ENCODE measurements at places on chromosomes 1 and 21.

- DNase-seq: no peak
These were observed 7.5 kb upstream of the LAPTM5 start for GRCh38 chr1:30764939-30765555.

GRCh38 chr1:55214934-55215193, 300 bp downstream of the USP24 start:
- no peak for DNase-seq

- DNase-seq: no peak
These were observed 60.6 kb downstream of the UCK2 start for GRCh38 chr1:165887877-165888551.

- no peak for DNase-seq
These were observed 161.7 kb downstream of the PBX1 start for GRCh38 chr1:164720440-164721227.

DNA sequence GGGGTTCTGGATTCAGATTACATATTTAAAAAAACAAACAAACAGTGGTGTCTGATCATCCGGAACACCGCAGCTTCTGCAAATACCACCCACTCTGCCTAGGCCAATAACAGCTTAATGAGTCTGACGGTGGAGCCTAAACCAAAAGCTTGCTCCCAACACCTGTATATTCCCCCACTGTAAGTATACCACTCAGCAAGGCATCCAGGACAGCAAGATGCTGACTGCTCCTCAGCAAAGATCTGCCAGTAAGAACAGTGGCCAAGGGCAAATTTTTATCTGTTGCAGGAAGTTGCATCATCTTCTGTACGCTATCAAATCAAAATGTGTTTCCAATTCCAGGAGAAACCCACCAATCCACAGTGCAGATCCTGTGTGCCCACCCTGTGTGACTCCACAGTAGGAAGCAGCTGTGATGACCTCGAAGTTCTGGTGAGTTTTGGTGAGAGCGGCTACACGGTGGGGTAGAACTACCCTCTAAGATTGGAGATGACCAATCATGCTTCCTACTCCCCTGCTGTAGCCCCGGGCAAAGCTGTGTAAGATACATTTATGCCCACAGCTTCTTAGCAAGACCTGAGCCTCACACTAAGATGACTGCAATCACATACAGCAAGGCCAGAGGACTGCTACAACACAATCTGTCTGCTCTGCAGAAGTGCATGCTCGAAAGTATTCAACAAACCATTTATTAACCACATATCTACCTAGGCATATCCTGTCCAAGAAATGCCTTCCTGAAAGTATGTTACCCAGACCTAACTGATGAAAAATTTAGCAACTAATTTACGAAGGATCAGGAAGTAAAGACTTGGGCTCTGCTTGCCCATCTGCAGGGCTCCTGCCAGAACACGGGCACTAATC, 30.5 kb downstream of the SIPA1L2 start:
- DNase-seq: no peak

GRCh38 chr1:243354511-243355153, 98.8 kb downstream of the SDCCAG8 start:
- DNase-seq: no peak

DNA sequence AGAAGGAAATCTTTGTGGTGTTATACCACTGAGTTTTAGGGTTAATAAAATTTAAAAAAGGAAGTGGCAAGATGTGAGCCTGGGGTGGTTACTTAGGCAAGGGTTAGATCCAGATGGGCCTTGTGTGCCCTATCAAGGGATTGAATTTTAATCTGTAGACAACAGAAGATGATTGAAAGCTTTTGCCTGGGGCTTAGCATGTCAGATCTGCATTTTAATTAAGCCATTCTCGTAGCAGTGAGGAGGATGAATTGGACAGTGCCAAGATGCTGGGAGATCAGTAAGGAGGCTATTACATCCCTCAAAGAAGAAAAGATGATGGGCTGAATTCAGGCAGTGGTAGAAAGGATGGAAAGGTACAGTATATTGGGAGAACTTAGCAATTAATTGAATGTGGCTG, 42.3 kb downstream of the HMGB4 start:
- no peak for DNase-seq

- DNase-seq: no peak
These were observed 162.8 kb downstream of the PDE4B start for GRCh38 chr1:65955503-65955902.

GRCh38 chr1:160612613-160613218, 33.4 kb upstream of the CD84 start:
- no peak for DNase-seq

GRCh38 chr1:203512517-203512847, 18.5 kb downstream of the OPTC start:
- no peak for DNase-seq

- DNase-seq: no peak
These were observed 26.9 kb downstream of the PTGS2 start for GRCh38 chr1:186653312-186653711.

GRCh38 chr1:178165196-178165595, 71.3 kb downstream of the RASAL2 start:
- DNase-seq: no peak

DNA sequence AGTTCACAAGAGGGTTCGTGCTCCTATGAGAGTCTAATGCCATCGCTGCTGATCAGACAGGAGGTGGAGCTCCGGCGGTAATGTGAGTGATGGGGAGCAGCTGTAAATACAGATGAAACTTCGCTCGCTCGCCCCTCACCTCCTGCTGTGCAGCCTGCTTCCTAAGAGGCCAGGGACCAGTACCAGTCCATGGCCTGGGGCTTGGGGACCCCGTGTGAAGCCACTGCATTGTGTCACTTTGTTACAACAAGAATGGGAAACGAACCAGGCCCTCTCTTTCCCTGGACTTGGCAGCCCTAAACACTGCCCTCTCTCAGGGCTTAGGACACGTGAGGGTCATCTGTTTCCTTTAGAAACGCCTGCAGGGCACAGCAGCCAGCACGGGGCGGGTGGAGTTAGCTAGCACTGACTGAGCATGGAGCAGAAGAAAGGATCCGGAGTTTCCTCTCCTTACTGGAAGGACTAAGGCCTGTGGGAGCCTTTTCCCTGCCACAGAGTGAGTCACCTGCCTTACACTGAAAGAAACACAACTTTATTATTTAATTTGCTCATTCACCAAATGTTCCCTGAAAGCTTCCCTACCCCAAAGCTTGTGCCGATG, 185.2 kb upstream of the TMEM51 start:
- no peak for DNase-seq

DNA sequence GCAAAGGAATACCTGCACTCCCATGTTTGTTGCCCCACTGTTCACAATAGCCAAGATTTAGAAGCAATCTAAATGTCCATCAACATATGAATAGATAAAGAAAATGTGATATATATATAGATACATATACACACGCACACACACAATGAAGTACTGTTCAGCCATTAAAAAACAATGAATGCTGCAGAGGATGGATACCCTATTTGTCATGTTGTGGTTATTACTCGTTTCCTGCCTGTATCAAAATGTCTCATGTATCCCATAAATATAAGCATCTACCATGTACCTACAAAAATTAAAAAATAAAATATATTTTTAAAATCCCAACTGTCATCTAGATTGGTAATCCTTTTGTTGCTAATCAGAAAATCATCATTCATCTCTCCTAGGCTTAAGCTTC, 634.8 kb upstream of the ADGRL2 start:
- no peak for DNase-seq

DNA sequence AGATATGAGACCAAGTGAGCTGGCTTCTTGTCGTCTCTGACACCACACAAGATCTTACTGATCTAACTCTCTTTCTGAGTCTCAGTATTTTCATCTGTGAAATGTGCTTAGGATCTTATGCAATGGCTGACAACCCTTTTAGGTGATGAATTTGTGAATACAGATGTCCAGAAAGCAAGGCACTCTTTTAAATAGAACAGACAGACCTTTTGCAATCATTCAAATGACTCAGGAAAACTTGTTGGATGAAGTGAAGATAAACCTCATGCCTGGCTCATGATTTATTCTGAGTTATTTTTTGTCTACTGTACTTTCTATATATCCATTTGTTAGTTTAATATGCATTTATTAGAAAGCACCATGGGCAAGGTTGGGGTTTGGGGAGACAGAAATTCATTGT, 411.3 kb downstream of the PTPRU start:
- no peak for DNase-seq

DNA sequence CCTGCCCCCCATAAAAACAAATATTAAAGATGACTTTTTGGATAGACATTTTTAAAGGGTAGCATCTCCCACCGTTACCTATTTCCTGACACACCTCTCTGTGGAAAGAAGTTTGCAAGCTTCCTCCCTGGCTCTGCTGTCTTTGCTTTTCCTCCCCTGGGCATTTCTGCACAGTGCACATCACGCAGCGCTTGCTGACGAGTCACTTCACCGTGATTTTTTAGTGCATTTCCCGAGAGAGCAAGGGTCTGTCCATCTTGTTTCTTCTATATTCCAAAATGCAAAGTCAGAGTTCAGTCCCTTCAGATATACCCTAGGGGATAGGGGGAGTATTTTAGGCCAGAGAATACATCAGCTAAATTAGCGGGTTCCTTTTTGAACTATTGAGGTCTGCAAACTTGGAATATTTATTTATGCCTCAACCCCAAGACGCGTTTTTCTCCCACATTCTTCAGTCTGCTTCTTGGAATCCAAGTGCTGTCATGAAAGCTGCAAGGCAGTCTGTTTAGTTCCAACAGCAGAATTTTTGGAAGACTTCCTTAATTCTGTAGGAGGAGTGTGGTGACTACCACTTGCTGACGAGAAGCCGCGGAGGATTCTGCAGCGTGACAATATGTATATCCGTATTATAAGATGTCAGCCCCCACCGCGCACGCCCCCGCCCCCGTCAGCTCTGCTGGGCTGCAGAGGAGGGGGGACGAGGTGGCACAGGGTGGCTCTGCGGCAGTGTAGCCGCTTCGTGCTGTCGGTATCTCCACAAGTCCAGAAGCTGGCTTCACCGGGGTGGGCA, 22.4 kb downstream of the SMYD2 start:
- no peak for DNase-seq

DNA sequence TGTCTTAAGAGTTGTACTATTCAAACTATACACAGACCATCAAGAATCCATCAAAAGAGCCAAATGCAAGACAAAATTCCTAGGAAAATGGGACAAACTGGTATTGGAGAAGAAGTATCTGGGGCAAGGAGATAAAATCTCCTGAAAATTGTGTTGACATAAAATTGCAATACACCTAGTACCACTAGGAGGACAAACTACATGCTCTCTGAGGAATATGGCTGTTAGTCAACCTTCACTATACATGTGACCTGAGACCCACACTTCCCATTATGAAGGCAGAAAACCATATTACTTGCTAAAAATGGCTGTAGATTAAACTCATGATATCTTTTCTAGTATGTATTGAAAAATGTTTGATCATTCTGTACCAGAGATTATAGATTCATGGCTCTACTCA, 30.0 kb downstream of the IRF2BP2 start:
- no peak for DNase-seq

- DNase-seq: no peak
These were observed 23.2 kb downstream of the TCEA3 start for GRCh38 chr1:23401313-23401712.

- no peak for DNase-seq
These were observed 57.4 kb downstream of the ARID4B start for GRCh38 chr1:235270625-235271024.

DNA sequence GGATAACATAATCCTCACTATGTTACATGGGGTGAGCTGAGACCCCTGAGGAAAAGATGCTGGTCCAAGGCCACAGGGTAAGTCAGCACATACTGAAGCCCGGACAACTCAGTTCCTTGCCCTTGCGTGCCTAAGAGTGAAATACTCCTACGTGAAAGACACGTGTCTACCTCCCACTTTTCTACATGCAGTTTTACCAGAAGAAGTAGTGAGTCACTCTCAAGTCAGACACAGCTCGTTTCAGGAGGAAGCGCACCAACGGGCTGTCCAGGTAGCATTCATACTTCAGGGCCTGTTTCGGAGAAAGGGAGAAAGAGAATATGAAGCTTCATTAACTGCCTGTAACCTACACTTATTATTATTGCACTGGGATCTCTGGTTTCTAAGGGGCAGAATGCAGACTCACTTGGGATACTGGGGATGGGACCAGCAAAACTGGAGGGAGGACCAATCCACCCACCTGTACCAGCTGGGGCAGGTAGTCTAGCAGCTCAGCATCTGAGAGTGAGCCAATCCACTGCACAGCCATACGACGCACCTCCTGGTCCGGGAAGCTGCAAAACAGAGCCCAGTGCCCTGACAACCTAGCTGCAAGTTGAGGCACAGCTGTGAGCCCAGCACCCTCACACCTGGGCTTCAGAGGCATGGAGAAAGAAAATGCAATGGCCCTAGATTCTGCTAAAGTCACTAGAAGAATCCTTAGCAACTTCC, 32.4 kb upstream of the PPP1R15B start:
- DNase-seq: no peak

DNA sequence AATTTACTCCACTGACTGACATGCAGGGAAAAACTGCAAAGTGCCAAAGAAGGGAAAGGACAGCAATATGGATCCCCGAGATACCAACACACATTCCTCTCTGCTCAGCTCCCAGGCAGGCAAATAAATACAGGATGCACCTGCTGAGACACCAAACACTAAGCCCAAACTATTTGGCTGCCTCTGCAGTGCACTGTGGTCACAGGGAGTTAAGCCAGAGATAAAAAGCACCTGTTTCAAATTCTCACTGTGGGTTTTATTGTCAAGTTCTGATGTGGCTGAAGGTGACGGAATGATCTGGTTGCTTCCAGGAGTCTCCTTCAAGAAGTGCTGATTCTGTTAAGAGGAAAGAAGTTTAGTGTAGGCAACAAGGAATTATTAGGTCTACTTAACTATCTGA, 17.7 kb downstream of the TEX38 start:
- DNase-seq: no peak

DNA sequence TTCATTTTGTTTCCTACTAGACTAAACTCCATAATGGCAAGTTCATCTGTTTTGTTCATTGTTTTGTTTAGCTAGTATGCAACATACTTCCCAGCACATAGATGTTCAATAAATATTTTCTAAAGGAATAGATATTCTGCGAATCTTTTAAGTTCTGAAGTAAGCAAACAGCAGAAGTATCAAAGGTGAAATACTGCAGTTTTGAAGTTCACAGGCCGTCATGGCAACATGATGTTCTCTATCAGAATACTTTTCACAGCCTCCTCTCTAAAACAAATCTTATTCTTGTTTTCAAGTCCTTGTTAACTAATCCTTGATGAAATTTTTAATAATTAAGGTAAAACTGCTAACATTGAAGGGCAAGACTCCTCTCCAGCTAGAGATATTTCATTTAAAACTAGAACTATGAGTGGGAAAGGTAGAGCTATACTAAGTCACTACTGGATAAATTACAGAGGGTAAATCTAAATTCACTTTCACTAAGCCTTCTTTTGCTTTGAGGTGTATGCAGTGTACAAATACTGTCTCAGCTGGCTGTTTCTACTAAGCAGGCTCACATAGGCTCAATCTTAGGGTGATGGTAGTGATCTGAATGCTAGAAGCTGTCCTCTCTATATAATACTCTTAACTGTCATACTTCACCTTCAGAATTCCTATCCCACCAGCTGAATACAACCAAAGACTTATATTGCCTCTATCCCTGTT, 96.7 kb downstream of the ZZZ3 start:
- no peak for DNase-seq

DNA sequence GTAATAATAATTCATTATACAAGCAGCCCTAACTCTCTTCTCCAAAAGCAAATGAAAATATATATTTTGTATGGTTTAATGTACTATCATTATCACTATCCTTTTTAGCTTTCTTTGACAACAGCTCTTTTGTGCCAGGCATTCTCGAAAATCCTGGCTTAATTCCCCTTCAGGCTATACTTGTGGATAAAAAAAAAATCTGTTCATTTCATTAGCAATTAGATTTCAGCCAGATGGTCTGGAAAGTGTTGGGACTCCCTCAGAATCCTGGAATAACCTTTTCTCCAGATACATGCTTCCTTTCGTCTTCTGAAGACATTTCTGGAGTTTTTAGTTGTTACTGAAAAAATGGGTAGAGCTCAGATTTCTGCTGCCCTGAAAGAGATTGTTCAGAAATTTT, 83.4 kb upstream of the PLPPR4 start:
- DNase-seq: no peak

All from activated naive CD4-positive, alpha-beta T cell (primary cell).